ENCODE measurements at places on chromosomes 1 and 21.
A peak's percentile ranks its signal among the peaks of the same experiment; 100 is the strongest.

GRCh38 chr1:81021134-81021533, 779.6 kb upstream of the ADGRL2 start:
- DNase-seq = no peak

GRCh38 chr1:110872366-110872744, 593 bp upstream of the CD53 start:
- no peak for DNase-seq

DNA sequence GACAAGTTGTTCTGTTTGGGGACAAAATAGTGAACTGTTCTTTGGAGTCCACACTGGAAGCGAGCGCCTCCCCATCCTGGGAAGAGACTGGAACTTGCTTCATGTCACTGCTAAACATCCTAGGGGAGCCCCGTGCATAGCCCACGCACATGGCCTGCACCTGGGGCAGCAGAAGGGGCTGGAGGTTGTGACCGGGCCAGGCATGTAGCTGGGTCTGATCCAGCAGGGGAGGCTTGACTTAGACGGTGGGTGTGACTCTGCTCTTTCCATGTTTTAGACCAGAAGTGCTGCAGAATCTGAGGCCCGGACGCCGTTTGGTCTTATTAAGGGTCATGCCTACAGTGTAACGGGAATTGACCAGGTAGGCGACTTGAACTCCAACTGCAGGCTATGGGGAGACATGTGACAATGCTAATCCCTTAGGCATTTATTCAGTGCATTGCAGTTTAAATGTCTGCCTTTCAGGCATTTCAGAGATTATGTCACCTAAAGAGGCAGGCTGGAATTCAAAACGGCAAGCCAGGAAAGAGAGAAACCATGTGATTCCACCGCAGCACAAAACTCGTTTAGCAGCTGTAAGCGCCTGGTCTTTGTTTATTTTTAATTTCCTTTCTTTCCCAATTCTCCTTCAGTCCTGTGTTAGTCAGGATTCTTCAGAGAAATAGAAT, 21.8 kb downstream of the CAPN9 start:
- no peak for DNase-seq

- no peak for DNase-seq
These were observed 355.6 kb downstream of the PTBP2 start for GRCh38 chr1:97077221-97077620.

GRCh38 chr1:16617114-16617631, 3.8 kb upstream of the NBPF1 start:
- no peak for DNase-seq

DNA sequence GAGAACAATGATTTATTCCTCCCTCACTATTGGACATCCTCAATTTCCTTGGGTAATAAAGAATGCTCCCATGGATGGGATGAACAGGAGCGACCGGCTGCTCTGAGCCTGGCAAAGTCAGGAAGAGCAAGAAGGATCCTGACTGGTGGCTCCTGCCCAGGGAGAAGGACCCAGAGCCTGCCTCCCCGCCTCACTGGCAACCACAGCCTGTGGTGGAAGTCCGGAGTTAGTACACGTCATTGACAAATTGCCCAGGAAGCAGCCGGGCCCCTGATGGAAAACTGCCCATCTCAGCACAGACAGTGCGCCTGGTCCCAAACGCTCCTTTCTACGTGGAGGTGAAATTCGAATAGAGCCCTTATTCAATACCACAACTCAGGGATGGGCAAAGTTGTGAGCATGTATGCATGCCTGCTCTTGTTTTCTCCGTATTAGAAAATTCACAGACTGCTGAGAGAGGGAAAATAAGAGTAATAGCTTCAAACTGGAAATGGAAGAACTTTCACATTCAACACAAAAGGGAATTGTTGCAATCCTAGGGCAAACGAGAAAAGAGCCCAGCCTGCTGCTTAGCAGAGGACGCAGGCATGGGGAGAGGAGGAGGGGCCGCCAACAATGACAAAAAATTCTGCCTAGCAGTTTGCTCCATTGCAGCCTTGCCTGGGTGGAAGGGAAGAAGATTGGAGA, 397.1 kb upstream of the VAMP3 start:
- DNase-seq = no peak

- DNase-seq = peak; percentile 84
These were observed 11.0 kb upstream of the REN start for GRCh38 chr1:204177133-204177532.

DNA sequence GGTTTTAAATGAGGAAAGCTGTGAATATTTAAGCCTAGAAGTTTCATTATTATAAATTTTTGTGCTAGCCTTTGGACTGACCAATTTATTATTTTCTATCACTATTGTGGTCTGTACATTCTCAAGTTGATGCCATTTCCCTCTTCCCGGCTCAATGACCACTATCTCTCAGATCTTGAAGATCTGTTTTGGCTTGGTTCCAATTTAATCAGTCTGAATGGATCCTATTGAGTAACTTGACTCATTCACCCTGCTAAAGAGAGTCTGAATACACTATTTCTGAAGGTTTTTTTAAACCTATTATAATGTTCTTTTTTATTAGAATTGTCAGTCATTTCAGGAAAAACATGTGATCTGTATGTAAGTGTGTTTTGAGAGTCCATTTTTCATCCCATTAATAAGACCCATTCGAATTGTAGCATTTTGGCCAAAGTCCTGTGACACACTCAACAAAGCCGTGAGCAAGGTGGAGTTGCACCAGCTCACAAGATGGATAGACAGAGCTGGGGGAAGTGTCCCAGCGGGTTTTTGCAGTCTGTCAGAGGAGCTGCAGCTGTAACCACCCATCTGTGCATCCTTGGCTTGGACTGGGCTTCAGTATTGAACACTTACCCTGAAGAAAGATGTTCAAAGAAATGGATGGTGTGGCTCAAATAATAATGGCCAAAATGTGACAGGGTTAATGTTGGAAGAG, 145.6 kb downstream of the NFIA start:
- no peak for DNase-seq

DNA sequence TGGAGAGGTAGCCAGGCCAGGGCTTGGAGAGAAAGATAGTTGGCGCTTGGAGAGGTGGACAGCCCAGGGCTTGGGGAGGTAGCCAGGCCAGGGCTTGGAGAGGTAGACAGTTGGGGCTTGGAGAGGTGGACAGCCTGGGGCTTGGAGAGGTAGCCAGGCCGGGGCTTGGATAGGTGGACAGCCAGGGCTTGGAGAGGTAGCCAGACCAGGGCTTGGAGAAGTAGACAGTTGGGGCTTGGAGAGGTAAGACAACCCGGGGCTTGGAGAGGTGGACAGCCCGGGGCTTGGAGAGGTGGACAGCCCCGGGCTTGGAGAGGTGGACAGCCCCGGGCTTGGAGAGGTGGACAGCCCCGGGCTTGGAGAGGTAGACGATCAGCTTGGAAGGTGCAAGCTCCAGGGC, 7.7 kb downstream of the LSS start:
- DNase-seq = no peak

GRCh38 chr1:98323388-98323787, 338.1 kb upstream of the SNX7 start:
- no peak for DNase-seq

DNA sequence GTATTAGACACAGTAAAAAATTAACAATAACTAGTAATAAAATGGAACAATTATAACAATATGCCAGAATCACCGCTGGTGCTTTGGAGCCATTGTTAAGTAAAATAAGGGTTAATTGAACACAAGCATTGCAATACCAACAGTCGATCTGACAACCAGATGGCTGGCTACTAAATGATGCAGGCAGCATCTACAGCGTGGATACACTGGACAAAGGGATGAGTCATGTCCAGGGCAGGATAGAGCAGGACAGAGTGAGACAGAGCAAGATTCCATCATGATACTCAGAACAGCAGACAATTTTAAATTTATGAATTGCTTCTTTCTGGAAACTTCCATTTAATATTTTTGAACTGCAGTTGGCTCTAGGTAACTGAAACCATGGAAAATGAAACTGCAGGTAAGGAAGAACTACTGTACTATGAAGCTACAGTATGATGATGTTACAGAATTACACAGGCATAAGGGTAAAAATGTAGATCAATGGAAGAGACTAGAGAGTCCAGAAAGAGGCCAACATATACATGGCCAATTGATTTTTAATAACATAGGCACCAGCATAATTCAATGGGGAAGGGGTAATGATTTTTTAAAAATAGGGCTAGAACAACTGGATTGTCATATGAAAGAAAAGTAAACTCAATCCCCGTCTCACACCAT, 168.7 kb downstream of the RRAGC start:
- no peak for DNase-seq

GRCh38 chr1:244269169-244269568, 182.5 kb downstream of the ADSS2 start:
- no peak for DNase-seq

- DNase-seq = no peak
These were observed 216.1 kb downstream of the DUSP10 start for GRCh38 chr1:221525749-221526148.

DNA sequence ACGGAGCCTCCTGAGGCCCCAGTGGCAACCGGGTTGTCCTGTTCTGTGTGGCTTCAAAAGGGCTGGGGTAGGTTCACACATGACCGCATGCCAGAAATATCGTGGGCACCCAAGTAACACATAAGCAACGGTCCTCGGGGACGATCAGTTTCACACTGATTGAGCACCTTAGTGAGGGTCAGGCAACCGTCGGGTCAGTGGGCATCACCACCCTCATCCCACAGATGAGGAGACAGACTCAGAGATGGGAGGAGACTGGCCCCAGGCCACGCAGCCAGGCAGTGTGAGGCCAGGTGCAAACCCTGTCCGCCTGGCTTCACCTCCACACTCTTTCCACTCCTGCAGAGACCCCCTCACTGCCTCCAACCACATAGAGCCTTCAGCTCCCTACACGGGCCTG, 309.8 kb downstream of the MATN1 start:
- DNase-seq = no peak

- no peak for DNase-seq
These were observed 186.1 kb upstream of the CAMK1G start for GRCh38 chr1:209397371-209397770.

GRCh38 chr1:15218287-15219279, 28.4 kb upstream of the FHAD1 start:
- peak; percentile 79 for DNase-seq

DNA sequence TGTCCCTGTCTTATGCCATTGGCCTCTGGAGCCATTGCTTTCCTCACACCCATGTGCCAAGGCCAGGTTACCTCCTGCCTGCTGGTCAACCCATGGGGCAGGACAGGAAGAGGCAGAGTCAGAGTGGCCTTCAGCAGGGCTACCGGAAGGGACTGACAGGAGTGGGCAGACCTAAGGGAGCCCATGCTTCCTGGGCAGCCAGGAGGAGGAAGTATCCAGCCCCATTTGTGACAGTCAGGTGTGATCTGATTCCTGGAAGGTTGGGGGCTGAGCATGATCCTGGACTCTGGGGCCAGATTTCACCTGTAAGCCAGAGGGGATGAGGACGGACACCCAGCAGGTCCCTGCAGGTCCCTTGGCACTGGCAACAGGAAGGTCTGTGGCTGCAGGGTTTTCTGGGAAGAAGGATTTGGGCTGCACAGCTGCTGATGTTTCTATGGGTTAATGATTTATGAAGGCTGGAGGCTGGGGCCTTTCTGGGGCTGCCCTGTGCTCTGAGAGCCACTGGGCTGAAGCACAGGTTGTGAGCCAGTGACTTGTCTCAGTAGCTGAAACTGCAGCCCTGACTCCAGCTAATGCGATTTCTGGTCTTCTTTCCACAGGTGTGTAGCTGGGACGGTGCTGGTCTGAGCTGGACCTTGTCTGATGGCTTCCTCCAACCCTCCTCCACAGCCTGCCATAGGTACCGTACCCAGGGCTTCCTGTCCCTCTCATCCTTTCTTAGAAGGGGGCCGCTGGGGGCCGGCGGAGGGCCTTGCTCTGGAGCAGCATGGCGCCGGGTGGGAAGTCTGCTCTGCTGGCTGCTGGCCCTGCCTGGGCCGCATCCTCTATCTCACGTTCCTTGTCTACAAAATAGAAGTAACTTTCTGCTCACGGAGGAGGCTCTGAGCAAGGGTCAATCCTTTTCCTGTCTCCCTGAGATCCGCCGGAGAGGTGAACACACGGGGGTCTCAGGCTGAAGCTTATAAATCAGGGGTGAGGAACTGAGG, 40.7 kb downstream of the ARHGEF10L start:
- DNase-seq = no peak

- DNase-seq = no peak
These were observed 18.3 kb downstream of the AXDND1 start for GRCh38 chr1:179384027-179384426.
